T-helper 2 cell treated with Interferon-gamma antibody and Interleukin-4, amounts not matched to agents 5 μg/mL and 100 μg/mL, for 36 hours (primary cell): ENCODE measurements at places on chromosomes 1 and 21.

DNA sequence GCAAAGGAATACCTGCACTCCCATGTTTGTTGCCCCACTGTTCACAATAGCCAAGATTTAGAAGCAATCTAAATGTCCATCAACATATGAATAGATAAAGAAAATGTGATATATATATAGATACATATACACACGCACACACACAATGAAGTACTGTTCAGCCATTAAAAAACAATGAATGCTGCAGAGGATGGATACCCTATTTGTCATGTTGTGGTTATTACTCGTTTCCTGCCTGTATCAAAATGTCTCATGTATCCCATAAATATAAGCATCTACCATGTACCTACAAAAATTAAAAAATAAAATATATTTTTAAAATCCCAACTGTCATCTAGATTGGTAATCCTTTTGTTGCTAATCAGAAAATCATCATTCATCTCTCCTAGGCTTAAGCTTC is 634.8 kb upstream of the ADGRL2 start:
- H3K27ac ChIP-seq: no peak overlapping the region
- H3K4me1 ChIP-seq: no peaks in the 10 kb centered on the region
- no peaks in the 10 kb centered on the region for H3K27me3 ChIP-seq
- H3K4me3 ChIP-seq: no peak overlapping the region

- peaks cover 2% of the 10 kb centered on the region for H3K4me1 ChIP-seq
- H3K4me3 ChIP-seq: no peak overlapping the region
- no peak for DNase-seq
- peaks cover 15% of the 10 kb centered on the region for H3K27me3 ChIP-seq
Observed at GRCh38 chr1:110159168-110159567, 8.9 kb downstream of the SLC6A17 start.

DNA sequence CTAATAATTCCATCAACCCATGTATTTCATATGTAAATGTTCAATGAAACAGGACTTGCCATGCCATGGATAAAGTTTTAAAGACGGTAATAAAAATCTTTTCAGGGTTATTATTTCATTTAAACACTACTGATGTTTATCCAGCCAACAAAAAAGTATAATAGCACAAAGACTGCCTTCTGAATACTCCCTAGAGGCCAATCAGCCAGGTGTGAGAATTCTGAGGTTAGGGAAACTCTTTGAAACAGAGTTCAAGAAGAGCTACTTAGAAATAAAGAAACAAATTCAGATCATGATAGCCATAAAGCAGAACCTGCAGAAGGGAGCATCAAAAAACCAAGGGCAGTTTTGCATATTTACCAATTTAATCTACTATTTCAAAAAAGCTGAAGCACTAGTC is 48.7 kb downstream of the AKT3 start:
- H3K4me3 ChIP-seq: no peak overlapping the region
- H3K36me3 ChIP-seq: peaks cover 3% of the 10 kb centered on the region
- no peak overlapping the region for H3K27ac ChIP-seq

GRCh38 chr1:165143437-165144065 is 213.0 kb downstream of the LMX1A start:
- no peak overlapping the region for H3K27ac ChIP-seq
- no peak overlapping the region for H3K4me3 ChIP-seq
- DNase-seq: peak; percentile 12
- H3K36me3 ChIP-seq: no peaks in the 10 kb centered on the region
- H3K4me1 ChIP-seq: no peaks in the 10 kb centered on the region
- no peaks in the 10 kb centered on the region for H3K27me3 ChIP-seq
